ENCODE measurements at places on chromosomes 16 and 17.

DNA sequence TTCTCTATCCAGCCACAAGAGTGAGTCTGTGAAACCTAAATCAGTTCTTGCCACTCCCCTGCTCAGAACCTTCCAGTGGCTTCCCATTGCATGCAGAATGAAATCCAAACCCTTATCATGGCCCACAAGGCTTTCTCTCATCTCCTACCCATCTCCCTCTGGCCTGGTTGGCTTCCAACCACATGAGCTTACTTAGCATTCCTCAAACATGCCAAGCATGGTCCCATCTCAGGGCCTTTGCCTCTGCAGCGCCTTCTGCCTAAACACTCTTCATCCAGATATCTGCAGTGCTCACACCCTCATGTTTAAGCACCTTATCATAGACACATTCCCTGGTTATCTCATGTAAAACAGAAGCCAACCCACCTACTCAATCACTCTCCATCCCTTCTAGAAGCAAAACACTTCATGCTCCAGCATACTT is 15.5 kb downstream of the TK2 start:
- no peak for DNase-seq

- peak; percentile 48 for DNase-seq
Measured at GRCh38 chr16:12902511-12903372, 1.3 kb downstream of the SHISA9 start.

DNA sequence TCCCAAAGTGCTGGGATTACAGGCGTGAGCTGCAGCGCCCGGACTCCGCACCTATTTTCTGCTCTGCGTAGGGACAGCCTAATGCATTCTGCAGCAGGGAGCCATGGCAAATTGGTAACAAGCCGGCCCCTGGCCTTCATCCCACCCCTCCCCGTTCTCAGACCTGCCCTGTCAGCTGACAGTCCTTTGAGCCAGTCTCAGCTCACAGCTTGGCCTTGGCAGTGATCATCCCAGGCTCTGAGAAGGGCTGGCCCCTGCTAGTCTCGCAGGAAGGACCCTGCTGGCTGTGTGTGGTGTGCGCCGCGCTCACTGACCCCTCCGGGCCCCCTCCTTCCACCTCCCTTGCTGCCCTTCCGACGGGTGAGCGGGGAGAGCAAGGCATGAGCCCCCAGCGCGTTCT is 10.3 kb upstream of the NPTX1 start:
- no peak for DNase-seq

- no peak for DNase-seq
Measured at GRCh38 chr17:43070872-43071271, 45.8 kb downstream of the RND2 start.

DNA sequence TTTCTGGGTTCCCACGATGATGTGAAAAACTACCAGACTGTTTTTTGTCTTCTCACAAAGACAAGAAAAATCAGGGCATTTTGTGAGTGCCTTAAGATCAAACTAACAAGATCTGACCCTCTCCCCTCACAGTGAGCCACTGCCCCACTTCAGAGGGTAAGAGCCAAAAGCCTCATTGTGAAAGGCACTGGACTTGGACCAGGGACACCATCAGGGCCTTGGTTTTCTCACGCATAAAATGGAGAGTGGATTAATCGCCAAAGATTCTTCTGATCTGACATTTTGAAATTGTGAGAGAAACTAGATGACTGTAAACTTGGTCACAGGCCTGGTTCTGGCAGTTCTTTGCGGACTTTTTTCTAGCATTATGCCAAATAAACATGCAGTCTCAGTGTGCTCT is 21.0 kb upstream of the ENDOV start:
- DNase-seq, result no peak

GRCh38 chr17:6343191-6343590 is 91.7 kb downstream of the AIPL1 start:
- DNase-seq, result no peak

- no peak for DNase-seq
Measured at GRCh38 chr17:82865774-82866395, 26.1 kb upstream of the ZNF750 start.

DNA sequence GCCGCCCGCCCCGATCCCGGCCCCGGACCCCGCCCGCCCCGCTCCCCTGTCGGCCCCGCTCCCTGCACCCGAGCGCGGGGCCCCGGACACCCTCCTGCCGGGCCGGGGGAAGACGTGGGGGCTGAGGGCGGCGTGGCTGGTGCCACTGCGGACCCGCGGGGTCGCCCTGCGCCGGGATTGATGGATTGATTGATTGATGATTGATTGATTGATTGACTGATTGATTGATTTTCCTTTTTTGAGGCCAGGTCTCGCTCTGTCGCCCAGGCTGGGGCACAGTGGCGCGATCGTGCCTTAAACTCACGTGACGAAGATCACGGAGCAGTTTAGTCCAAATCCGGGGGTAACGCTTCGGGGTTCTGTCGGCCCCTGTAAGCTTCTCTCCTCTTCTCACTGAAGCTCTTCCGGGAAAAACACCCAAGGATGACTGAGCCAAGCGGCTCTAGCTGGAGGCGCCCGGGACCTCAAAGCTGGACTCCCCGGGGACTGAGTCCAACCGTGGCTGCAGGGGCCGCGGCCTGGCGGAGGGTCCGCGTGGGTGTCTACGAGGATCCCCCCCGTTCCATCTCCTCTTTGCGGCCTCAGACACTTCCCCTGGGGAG is 40.2 kb upstream of the BHLHA9 start:
- DNase-seq, result no peak

DNA sequence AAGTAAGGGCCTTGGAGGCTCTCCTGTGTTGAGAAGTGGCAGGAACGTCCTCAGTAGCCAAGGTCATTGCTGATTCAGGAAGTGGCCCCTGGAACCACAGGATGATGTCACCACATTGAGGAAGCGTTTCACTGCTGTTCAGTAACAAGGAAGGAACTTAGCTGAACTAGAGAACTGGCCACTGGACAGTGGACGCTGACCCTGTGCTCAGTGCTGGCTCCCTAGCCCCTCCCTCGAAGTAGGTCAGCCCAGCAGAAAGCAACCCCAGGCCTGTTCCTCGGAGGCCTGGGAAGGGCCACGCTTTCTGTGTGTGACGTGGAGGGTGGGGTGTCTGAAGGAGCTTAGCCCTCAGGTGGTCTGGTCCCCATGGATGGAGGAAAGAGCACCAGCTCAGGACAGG is 58.3 kb downstream of the B9D1 start:
- DNase-seq, result no peak

DNA sequence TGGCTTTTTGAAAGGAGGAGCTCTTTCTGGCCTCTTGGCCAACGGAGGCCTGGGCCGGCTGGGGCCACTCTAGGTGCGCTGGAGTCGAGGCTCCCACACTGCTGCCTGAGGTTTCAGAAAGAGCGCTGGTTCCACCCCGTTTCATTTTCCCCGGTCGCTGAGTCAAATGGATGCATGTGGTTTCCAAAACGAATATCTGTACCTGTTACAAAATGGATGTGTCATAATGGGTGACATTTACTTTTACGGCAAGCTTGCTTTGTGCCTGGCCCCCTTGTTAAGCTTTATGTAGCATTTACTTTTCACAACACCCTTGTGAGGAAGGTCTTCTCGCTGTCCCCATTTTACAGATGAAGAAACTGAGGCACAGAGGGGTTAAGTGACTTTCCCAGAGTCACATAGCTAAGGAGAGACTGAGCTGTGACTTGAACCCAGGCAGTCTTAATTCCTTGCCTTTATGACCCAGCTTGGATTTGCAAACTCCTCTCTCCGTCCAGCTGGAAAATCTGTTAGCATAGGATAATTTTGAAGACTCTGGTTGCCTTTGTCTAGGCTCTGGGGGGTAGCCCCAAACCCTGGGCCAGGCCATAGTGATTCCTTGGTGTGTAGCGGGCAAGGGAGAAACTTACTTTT is 10.6 kb downstream of the KSR1 start:
- no peak for DNase-seq

DNA sequence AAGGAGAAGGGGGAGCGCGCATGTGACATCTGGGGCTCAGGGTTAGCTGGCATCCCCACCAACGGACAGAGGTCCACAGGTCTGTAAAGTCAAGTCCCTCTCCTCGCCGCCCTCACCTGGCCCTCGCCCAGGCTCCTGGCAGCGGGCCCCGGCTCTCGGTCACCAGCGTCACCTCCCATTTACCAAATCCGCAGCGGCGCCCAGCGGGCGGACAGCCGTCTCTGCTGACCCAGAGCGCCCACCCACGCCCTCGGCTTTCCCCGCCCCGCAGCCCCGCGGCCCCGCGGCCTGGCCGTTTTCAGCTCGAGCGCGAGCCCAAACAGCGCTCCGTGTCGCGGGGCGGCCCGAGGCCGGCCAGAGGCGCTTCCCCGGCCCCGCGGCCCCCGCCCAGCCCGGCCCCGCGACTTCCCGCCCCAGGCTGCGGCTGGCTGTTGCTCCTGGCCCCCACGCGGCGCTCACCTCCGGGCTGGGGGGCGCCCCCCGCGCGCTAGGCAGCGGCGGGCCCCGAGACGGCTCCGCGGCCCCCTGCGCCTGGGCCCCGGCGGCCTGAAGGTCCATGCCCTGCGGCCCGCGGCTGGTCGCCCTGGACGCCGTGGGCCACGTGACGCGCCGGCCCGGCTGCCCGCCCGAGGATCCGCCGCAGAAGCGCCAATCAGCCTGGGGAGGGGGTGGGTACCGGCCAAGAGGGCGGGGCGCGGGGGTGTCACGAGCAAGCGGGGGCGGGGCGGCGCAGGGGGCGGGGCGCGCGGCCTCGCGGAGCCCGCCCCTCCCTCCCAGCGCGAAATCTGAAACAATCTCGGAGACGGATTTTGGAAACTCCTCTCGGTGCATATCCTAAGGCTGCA is at the start of gene COPRS:
Gene COPRS, minus strand, starts transcription at position 603 of the 845 bp plus-strand sequence. Its CDS starts 45 bp downstream, at position 558.
- DNase-seq, result peak; percentile 68

DNA sequence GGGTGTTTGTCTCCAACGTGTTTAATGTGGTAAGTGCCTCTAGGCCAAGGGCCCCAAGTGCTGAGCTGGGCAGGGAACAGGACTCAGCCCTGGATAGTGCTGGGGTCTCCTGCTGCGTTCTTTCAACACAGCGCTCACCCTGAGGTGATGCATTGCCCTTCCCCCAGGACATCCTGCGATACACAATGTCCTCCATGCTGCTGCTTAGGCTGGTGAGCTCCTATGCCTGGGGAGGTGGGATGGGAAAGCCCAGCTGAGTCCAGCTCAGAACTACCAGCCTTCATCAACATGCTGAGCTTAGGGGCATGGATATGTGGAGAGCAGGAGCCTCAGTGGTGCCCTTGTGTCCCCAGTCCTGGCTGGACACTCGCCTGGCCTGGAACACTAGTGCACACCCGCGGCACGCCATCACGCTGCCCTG is 563 bp downstream of the ZACN start:
- no peak for DNase-seq

All from NCI-H1105 treated with DMSO at 0.1 percent for 48 hours (cell line).